ENCODE measurements at places on chromosomes 1 and 21. TPM values are rescaled to one million over a fixed set of nuclear protein-coding genes. Genes with fewer than 3 reads are reported as not detected.

GRCh38 chr1:167707942-167708341 is 13.8 kb upstream of the MPZL1 start:
- no peak overlapping the region for H3K4me3 ChIP-seq
- DNase-seq, result no peak
- no peaks in the 10 kb centered on the region for H3K27me3 ChIP-seq
- H3K4me1 ChIP-seq, result no peaks in the 10 kb centered on the region

GRCh38 chr1:212286556-212287131 is 1.4 kb downstream of the PPP2R5A start:
- H3K36me3 ChIP-seq, result no peaks in the 10 kb centered on the region
- peaks cover 50% of the 10 kb centered on the region for H3K4me1 ChIP-seq
- peak overlapping the region; percentile 92 for H3K27ac ChIP-seq
- H3K27me3 ChIP-seq, result no peaks in the 10 kb centered on the region

DNA sequence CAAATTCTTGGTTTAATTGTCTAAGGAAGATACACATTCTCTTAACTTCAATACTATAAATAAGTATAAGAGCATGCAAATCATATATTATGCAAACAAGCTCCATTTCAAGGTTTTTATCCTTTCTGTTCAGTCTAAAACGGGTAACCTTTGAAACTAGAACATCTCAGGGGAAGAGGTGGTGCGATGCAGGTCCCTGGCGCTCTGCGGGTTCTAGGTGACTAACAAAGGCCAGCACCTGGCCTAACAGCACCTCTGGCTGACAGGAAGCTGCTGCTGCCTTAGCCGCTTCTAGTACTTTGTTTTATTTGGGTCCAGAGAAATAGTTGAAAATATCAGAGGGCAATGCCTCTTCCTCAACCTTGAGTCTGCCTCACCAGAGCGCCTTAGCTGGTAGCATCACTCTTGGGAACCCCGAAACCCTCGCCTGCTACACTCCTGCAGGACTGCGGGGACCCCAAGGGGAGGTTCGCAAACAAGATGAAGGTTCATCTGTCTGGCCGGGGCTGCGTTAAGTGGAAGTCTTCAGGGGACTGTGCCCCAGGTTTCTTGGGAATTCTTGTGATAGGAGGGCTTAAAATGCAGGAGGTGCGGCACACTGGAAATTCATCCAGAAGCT is 45.5 kb downstream of the PRDM15 start:
- no peak overlapping the region for H3K27ac ChIP-seq
- H3K27me3 ChIP-seq, result no peaks in the 10 kb centered on the region
- no peak overlapping the region for H3K4me3 ChIP-seq
- peaks cover 28% of the 10 kb centered on the region for H3K36me3 ChIP-seq
- no peak for DNase-seq

DNA sequence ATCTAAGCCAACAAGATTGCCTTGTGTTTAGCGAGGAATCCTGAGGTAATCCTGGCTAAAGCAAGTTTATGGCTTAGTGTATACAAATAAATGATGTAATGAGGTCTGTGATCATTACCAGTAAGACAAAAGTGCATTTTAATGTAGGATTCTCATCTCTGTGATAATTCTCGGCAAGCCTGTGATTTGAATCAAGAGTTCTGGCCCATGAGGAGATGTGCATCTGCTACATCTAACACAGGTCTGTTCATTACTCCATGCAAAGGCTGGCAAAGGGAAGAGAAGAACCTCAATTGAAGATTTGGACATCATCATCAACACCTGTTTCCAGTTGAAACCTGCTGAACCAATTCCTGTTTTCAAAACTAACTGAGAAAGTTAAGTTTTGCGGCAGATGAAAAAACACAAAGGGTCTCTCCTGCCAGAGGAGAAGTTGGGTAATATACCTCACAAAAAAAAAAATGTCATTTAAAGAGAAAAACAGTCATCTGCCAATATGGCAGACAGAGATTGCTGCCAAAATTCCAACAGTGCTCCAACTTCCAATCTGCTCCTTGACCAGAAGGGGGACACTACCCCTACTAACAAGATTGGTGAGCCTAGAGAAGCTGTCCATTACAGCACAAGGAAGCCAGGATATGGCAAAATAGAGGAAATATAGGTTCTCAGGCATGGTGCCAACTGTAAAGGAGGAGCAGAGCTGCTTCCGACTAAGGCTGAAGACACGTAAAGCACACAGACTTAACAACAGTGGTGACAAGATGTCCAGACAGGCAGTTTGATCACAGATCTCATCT is 453.7 kb downstream of the TTLL7 start:
- no peak overlapping the region for H3K4me3 ChIP-seq
- H3K4me1 ChIP-seq, result no peaks in the 10 kb centered on the region
- H3K27me3 ChIP-seq, result no peaks in the 10 kb centered on the region

The BGLAP gene
- 7.2 TPM for total RNA-seq

DNA sequence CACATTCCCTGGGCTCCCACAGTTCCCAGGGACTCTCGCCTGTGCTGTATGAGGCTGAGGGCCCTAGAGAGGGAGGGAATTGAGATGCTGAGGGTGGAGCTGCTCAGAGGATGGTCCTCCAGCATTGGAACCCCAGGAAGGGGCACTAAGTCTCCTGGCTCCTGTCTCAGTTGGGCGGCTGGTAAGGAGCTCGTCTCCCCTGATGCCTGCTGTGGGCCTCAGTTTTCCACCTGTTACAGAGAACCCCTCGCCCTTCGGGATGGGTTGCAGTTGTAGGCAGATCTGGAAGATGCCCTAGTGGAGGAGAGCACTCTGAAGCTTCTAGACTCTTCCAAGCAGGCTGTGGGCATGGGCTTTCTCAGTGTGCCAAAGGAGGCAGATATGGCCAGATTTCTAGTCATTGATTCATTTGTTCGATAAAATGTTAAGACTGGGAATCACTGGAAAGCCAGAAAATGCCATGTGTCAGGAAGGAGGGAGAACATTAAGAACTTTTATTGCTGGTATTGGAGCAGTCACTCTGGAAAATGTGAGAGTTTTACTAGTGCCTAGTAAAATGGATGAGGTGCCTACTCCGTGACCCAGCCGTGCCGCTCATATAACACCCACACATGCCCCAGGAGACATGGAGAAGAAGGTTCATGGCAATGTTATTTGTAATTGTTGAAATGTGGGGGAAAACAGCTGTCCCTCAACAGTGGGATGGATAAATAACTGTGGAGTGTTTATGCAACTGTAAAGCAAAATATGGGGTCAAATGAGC is 828 bp upstream of the MYBPH start:
- H3K36me3 ChIP-seq, result no peaks in the 10 kb centered on the region
- no peaks in the 10 kb centered on the region for H3K4me1 ChIP-seq
- no peak for DNase-seq
- no peak overlapping the region for H3K4me3 ChIP-seq
- no peak overlapping the region for H3K27ac ChIP-seq
- no peaks in the 10 kb centered on the region for H3K27me3 ChIP-seq

- no peak overlapping the region for H3K27ac ChIP-seq
- no peaks in the 10 kb centered on the region for H3K27me3 ChIP-seq
- H3K4me3 ChIP-seq, result no peak overlapping the region
Measured at GRCh38 chr1:12722626-12723025, 6.7 kb downstream of the AADACL3 start.

DNA sequence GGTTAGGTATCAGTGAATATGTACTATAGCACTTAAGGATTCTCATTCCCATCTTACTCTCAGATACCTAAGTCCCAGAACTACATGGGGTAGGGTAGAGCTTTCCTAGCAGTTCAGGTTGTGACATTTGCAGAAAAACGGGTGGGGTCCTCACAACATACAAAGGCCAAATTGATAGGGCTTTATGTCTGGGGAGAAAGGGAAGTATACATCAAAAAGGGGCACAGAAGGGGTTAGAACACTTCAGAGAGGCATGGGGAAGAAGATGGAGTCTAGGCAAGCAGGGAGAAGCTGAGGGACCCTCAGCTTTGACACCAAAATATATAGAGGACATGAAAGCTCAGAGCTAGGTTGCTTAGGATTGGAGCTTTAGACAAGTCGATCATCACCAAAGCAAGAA is 3.6 kb downstream of the UROD start:
- H3K27me3 ChIP-seq, result no peaks in the 10 kb centered on the region
- H3K4me3 ChIP-seq, result no peak overlapping the region
- no peak for DNase-seq
- peaks cover 23% of the 10 kb centered on the region for H3K4me1 ChIP-seq

GRCh38 chr1:93877529-93877928 is 1.5 kb downstream of the DNTTIP2 start:
- H3K4me1 ChIP-seq, result peaks cover 38% of the 10 kb centered on the region
- H3K36me3 ChIP-seq, result peaks cover 48% of the 10 kb centered on the region
- H3K4me3 ChIP-seq, result peak overlapping the region; percentile 96
- peak overlapping the region; percentile 92 for H3K27ac ChIP-seq
- no peak for DNase-seq
- no peaks in the 10 kb centered on the region for H3K27me3 ChIP-seq

The CATSPERE gene
- total RNA-seq, result 2.3 TPM

- H3K27me3 ChIP-seq, result no peaks in the 10 kb centered on the region
- peaks cover 6% of the 10 kb centered on the region for H3K36me3 ChIP-seq
- no peak overlapping the region for H3K27ac ChIP-seq
- H3K4me3 ChIP-seq, result no peak overlapping the region
- no peak for DNase-seq
- no peaks in the 10 kb centered on the region for H3K4me1 ChIP-seq
Measured at GRCh38 chr1:61844006-61844405, 101.7 kb downstream of the PATJ start.

GRCh38 chr1:153635872-153636271 is 2.0 kb downstream of the CHTOP start:
- H3K36me3 ChIP-seq, result peaks cover 47% of the 10 kb centered on the region
- no peak overlapping the region for H3K4me3 ChIP-seq
- peaks cover 46% of the 10 kb centered on the region for H3K4me1 ChIP-seq
- no peaks in the 10 kb centered on the region for H3K27me3 ChIP-seq

GRCh38 chr1:107817935-107818334 is 147.0 kb downstream of the VAV3 start:
- H3K36me3 ChIP-seq, result no peaks in the 10 kb centered on the region
- H3K4me3 ChIP-seq, result no peak overlapping the region
- H3K27me3 ChIP-seq, result no peaks in the 10 kb centered on the region

- H3K4me1 ChIP-seq, result peaks cover 85% of the 10 kb centered on the region
- H3K27me3 ChIP-seq, result no peaks in the 10 kb centered on the region
- no peaks in the 10 kb centered on the region for H3K36me3 ChIP-seq
- no peak overlapping the region for H3K4me3 ChIP-seq
- H3K27ac ChIP-seq, result no peak overlapping the region
- no peak for DNase-seq
Measured at GRCh38 chr1:235307158-235308124, 20.5 kb downstream of the ARID4B start.

DNA sequence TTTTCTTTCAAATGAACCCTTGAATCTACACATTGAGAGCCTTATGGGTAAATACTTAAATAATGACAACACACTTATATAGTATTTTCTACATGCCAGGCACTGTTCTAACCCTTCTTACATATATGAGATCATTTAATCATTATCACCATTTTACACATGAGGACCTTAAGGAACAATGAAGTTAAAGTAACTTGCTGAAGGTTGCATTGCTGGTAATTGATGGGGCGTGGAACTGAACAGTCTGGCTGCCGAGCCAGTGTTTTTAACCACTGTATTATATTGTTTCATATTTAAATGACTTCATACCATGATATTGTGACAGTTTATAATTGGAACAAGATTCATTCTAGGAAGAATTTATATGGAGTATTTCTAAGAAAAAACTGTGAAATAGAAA is 111.9 kb upstream of the TENT5C start:
- no peak for DNase-seq
- no peak overlapping the region for H3K27ac ChIP-seq
- H3K27me3 ChIP-seq, result no peaks in the 10 kb centered on the region
- no peaks in the 10 kb centered on the region for H3K4me1 ChIP-seq

DNA sequence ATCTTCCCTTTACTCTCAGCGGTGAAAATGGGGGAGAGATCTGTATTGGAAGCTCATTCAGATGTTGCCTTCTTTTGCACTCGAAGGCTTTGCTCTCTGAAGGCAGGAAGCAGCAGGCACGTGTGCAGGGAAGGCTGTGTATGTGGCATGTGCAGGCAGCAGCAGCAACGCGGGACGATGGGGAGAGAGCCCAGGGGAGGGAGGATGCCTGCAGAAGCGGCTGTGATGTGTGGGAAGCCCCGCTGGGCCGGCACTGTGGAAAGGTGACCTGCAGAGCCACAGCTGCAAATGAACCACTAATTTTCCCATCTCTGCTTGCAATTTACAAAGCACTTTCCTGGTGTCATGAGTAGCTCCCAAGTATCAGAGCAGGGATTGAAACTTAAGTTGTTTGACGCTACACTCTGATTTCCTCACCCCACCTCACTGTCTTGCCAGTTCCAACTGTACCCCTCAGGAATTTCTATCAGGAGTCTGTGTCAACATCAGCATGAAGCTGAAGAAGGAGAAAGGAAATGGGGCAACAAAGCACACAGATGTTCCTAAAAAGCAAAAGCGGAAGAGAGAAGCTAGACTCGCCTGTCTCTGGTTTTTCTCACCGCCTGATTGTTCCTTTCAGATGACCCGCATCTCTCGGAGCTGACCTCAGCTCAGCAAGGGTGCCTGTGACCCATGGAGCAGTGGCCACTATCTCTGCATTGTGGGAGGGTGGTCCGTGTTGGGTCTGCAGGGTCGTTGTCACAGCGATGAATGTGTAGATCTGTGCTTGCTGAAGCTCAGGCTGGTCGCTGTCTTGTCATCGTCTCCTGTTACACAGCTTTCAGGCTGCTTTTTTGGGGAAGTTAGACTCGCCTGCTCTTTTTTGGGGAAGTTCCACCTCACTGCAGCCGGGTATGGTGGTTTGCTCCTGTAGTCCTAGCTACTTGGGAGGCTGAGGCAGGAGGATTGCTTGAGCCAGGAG is 156.1 kb downstream of the KIF26B start:
- H3K27ac ChIP-seq, result no peak overlapping the region
- no peaks in the 10 kb centered on the region for H3K36me3 ChIP-seq

The GPR89A gene
- 30.0 TPM for total RNA-seq

The SYTL1 gene
- total RNA-seq, result 158 TPM

GRCh38 chr1:244437086-244437468 is 14.6 kb downstream of the ADSS2 start:
- no peaks in the 10 kb centered on the region for H3K27me3 ChIP-seq
- H3K27ac ChIP-seq, result no peak overlapping the region
- H3K36me3 ChIP-seq, result peaks cover 19% of the 10 kb centered on the region
- peaks cover 16% of the 10 kb centered on the region for H3K4me1 ChIP-seq
- DNase-seq, result no peak
- no peak overlapping the region for H3K4me3 ChIP-seq

The SPRR2B gene
- not detected for total RNA-seq

DNA sequence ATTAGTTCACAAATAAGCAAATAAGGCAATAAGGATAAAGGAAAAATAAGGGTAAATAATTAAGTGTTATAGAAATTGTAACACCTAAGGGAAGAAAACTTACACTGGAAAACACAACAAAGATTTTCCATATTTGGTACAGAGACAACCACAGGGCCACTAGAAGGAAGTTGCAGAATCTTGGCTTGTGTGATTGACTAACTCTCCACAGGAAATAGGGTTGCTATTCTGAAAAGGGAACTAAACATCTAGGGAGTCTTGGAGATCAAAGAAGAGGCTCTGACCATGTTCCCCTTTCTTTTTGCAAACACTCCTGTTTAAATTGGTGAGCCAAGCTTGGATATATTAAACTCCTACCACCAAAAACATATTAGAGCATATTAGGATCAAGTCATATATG is 59.1 kb downstream of the APCS start:
- no peak overlapping the region for H3K4me3 ChIP-seq
- H3K27me3 ChIP-seq, result no peaks in the 10 kb centered on the region
- H3K4me1 ChIP-seq, result no peaks in the 10 kb centered on the region
- H3K36me3 ChIP-seq, result no peaks in the 10 kb centered on the region

Data from CD4-positive, alpha-beta memory T cell (primary cell).